ENCODE measurements at places on chromosomes 11 and 22.
A peak's percentile ranks its signal among the peaks of the same experiment; 100 is the strongest.

GRCh38 chr11:70078781-70079616 lies 882 bp downstream of the ANO1 start:
- DNase-seq: no peak

- no peak for DNase-seq
These were observed 3.0 kb downstream of the PTPRCAP start for GRCh38 chr11:67434395-67434881.

DNA sequence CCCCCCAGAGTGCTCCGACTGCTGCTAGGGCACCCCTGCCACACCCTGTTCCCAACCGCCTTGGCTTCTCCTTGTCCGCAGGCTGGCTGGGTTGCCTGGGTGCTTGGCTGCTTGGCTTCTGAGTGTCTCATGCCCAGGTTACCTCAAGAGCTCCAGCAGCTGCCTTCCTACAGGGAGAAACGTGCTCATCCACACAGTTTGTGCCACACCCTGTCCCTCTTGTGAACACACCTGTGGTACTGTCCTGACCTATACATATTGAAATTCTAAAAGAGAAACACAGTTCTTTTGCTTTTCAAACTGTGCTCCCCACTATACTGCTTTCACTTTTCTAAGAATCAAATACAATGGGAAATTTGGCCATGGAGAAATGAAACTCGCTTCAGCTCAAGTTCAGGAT lies 191.4 kb downstream of the DBX1 start:
- DNase-seq: no peak

GRCh38 chr11:111631666-111632039 lies 29.4 kb downstream of the SIK2 start:
- no peak for DNase-seq

DNA sequence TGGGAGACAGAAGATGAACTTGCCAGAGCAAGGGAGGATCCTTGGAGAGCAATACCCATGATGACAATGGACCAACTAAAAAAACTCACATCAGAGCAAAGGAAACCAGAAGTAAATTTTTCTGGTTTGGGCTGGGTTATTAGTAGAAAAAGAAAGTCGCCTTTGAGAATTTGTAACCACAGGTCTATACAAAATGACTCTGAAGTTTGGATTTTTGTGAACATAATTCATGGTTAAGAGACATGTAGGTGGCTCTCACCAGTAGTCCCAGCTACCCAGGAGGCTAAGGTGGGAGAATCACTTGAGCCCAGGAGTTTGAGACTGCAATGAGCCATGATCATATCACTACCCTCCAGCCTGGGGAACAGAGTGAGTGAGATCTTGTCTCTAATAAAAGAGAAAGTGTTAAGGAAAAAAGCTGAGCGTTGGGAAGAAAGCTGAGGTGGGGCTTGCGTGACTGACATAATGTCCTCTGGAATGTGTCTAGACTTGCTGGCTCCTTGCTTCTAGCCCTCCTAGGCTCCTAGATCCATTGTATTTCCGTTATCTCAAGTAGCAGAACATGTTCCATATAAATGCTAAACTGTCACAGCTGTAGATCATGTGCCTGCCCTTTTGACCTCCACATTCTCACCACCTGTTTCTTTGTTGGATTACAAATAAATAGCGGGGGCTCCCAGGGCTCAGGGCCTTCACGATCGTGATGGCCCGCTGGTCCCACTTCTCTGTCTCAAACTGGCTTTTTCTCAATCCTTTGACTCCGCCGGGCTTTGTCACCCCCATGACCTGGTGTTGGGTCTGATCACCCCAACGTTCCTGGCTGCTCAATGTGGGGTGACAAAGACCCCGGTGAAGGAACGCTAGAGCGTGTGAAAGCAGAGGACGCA lies 56.2 kb upstream of the SC5D start:
- no peak for DNase-seq

DNA sequence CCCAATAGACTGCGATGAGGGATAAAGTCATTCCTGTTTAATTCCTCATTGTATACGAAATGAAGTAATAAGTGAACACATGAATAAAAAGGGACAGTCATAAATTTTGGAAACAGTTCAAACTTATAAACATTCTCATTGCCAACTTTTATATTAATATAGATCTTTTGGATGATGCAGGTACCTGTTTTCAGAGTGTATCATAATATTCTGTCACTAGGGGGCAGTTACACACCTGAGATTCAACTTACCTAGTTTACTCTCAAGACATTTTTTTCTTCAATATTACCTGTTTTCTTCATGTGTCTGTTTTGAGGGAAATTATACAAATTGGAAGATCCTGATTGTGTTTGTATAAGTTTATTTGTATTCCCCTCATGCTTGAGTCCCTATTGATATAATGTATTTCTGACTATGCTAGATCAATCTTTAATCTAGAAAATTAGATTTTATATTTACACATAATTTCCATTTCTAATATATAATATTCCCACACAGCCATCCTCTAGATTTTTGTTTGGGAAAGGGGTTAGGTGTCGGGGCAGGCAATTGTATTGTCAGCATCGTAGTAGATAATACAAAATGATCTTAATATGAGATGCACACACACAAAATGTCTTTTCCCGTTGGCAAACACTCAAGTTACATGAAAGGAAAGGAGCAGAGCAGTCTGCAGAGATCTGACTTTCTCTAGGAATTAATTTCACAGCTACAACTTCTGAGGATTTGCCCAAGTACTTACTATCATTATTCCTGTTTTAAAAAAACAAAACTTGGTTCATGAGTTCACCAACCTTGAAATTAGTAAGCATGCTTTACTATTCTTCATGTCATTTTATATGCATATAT lies 18.4 kb downstream of the FDX1 start:
- DNase-seq: no peak

GRCh38 chr11:66133216-66133775 lies 63.2 kb downstream of the PACS1 start:
- DNase-seq: no peak

DNA sequence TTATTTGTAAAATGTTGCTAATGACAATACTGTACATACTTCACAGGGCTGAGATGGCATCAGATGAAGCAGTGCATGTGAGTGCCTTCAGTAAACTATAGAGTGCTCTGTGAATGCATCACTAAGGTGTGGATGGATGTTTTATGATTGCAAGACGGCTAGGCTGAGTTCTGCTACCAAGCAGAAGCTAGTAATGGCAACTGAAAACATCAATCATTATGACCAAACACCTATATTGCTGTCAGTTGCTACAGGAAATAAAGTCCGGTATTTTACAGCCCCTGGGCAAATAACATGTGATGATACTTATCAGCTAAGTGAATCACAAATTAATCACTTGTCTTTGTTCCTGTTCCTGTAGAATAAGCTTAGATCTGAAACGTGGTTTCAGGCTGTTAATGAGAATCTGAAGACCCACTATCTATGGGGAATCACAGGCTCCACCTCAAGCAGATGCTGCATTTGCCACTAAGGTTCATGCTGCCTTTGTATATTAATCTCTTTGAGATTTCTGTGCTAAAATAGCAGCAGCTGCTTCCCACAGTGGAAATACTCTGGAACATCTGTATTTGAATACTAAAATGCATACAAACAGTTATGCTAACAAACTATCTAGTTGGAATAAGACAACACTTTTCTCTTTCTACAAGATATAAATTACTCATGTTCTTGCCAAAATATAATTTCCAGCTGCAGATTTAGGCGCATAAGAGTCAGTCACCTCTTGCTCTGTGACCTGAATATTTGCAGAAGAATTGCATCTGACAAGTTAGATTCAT lies 254.0 kb upstream of the PITPNB start:
- DNase-seq: no peak

- no peak for DNase-seq
These were observed 6.5 kb downstream of the DGAT2 start for GRCh38 chr11:75775056-75775455.

GRCh38 chr11:8793114-8793777 lies 110.7 kb downstream of the RPL27A start:
- DNase-seq: no peak

- DNase-seq: no peak
These were observed 9.2 kb upstream of the POLDIP3 start for GRCh38 chr22:42623756-42624441.

DNA sequence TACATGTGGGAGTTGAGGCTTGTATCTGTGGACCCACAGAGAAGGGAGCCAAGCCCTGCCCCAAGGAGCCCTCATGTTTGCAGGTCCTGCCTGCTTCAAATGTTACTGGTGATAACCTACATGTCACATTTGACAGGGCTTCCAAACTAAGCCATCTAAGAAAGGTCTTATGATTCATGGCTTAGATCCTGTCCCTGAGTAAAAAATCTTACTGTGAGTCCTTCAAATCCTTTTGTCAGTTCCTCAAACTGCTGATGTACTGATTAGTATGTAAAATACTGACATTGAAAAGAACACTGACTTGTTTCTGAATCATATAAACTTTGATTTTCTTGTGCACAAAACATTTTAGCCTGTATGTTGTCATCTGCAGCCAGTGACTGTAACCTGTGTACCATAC lies 1.0 kb upstream of the PANX1 start:
- DNase-seq: no peak

DNA sequence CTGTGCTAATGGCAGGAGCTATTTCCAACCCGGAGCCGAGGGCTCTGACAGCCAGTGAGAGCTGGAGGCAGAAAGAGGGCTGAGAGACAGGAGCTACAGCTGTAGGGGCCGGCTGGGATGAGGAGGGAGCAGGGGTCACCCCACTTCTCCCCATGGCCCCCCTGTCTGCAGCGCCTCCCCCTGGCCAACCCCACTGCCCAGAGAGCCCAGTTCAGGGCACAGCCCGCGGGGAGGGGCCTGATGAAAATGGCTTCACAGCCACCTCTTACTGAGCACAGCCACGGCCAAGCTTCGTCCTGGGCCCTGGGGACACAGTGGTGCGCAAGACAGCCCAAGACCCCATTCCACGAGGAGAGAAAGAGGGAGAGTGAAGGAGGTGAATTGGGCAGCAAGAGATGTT lies 27.9 kb downstream of the RPL3 start:
- no peak for DNase-seq

- DNase-seq: no peak
These were observed 895 bp downstream of the TEAD1 start for GRCh38 chr11:12674936-12675696.

DNA sequence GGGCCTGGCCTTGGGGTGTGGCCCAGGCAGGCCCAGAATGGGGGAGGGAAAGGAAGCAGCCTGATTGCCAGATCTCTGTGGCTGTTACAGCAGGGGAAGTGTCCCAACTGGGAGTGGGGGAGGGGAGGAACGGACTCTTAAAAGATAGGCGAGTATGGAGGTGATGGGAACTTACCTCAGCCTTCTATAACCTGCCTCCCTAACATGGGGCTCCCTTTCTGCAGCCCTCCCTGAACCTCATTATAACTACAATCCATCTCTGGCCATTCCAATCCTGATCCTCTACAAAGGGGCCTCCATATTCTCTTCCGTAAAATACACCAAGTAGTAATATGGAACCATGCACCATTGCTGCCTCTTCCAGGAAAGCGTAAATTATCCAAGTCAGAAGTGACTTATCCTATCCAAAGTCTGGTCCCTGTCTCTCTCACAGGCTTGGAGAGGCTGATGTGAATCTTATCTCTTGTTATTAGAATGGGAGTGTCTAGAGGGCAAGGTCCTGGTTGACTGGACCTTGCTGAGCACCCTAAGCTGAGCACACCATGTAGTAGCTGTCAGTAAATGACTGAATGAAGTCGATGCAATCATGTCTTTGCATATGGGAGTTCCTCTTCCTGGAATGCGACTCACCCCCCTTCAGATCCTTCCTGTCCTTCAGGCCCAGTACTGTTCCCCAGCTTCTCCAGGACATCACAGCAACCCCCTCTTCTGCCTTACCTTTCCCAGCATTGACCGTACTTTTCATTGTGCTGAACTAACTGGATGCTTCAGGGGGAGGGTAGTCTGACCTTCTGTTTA lies 5.9 kb downstream of the RHOG start:
- DNase-seq: peak; percentile 53

GRCh38 chr22:23404689-23405365 lies 175.3 kb downstream of the IGLL1 start:
- no peak for DNase-seq

- DNase-seq: no peak
These were observed 10.7 kb downstream of the IL2RB start for GRCh38 chr22:37138849-37139561.

- DNase-seq: no peak
These were observed 52.0 kb upstream of the SPATA19 start for GRCh38 chr11:133897331-133897650.

DNA sequence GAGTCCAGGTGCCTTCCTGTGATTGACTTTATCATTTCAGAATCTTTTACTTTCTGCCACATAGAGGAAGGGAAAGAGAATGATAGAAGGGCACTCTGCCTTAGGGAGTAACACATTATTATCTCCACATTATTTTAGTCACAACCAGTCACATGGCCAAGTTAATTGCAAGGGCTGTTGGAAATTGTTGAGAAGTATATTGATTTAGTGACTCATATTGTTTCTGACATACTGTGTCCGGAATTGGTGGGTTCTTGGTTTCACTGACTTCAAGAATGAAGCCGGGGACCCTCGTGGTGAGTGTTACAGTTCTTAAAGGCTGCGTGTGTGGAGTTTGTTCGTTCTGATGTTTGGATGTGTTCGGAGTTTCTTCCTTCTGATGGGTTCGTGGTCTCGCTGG lies 8.7 kb downstream of the OR51B4 start:
- DNase-seq: no peak

- DNase-seq: no peak
These were observed 15.4 kb upstream of the LINC01488 start for GRCh38 chr11:69466039-69466438.

DNA sequence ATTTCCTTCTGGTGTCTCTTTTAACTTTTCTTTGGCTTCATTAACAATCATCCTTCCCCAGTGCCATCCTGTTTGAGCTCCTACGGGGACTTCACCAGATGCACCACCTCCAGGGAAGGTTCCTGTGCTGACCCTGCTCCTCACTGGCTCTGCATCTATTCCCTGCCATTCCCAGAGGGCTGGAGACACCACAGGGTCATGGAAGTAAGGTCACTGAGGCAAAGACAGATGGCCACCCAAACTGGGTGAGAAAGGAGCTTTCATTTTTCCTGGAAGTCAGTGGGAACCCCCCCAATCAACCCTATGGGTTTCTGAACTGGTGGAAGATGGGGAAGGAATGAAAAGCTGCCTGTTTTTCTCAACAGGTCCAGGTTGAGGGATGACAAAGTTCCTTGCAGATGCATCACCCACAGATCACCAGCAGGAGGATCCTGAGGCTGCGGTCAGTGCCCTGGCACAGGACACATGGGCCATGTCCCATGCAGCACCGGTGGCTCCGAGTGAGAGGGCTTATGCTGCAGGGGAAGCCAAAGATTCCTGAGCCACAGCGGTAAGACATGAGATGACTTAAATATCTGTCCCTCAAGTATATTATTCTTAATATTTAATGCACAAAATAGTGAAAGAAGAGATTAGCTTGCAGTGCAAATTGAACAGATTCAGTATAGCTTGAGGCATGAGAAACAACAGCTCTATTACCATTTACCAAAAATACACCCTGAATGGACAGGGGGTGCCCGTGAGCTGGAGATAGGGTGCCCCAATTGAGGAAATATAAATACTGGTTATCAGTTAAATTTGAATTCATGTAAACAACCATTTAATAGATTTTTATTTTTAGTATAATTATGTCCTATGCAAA lies 73.0 kb upstream of the VPREB1 start:
- DNase-seq: no peak

- DNase-seq: no peak
These were observed 99.8 kb downstream of the MICAL2 start for GRCh38 chr11:12210200-12210599.

- DNase-seq: no peak
These were observed 75.7 kb downstream of the KIAA1671 start for GRCh38 chr22:25027959-25028840.

GRCh38 chr22:40553014-40553554 lies 83.4 kb downstream of the MRTFA start:
- no peak for DNase-seq

Data from CD4-positive, alpha-beta T cell treated with Interleukin-15 for 1 hour (primary cell).